GM19239 (cell line): ENCODE measurements at places on chromosomes 12 and 14.
A peak's percentile ranks its signal among the peaks of the same experiment; 100 is the strongest.

- DNase-seq: no peak
Observed at GRCh38 chr12:13039328-13039956, 4.7 kb upstream of the FAM234B start.

DNA sequence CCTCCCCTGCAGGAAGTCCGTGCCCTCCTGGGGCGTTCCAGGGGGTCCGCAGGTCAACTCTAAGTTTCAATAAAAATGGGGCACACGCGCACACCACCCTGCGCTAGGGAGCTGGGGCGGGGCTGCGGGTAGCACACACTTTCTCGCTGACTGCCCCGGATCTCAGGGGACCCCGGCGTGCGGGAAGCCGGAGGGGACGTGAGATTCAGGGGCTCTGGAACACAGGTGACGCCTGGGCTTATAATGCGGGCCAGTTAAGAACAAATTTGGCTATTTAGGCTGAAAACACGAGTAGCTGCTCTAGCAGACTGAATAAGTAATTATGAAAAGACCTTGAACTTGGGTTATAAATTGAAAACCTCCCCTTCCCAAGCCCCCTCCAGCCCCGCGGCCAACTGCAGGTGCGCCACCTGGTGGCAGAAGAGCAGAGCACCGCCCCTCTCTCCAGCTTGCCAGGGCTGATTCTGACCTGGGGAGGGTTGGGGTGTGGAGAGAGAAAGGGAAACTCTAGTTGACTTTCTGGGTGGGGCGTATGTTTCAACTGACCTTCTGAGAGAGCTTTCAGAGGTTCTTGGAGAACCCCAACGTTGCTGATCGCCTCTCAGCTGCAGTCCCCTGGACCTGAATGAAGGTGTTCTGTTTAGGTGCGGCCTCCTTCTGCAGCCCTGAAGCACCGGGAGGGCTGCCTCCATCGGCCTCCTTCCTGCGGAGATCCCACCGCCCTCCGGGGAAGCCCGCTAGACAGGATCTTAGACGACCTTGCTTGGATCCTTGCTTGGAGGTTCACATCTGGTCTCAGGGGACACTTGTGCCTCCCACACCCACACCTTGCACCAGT lies 118.4 kb upstream of the EVL start:
- DNase-seq: peak; percentile 66

DNA sequence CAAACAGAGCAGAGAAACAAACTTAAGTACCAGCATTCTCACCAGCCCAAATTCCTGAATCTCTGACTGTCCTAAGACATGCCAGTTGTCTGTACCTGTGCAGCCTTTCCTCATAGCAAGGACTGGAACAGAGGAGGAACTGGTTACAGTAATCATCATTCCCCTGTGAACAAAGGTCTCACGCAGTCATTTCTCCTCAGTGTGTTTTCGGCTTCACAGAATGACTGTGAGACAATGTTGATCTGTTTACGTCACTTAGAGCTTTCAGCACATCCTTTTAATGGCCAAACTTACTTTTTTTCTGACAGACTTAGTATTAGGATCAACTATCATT lies 169.0 kb downstream of the FBXL14 start:
- DNase-seq: no peak

DNA sequence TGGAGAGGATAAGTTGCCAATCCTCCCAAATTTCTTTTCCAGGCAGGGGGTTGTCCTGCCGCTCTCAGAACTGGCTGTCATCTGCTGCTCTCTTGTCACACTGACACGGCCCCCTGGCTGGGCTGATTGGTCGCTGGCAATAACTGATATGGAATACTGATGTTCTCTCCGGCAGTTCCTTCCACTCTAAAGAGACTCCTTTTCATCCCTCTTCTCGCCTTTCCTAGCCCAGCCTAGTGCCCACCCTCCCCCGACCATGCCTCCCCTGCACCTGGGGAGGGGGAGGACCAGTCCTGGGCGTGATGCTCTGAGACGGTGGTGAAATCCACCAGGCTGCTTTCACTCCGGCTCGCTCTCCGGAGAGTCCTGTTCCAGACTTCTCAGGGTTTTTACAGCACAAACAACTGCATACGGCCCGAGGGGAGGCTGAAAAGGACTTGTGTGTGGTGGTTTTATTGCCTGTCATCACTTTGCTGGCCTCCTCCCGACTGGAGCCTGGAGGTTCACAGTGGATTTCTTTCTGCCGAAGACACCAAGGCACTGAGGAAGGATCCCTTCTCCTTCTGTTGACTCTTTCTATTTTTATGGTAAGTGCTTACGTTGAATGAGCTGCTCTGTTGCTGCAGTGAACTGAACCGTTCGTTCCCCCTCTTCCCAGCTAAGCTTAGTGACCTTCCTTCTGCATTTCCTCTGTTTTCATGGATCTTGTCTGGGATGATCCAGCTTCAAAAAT lies at the start of gene ANO4:
ANO4 (plus strand) TSS at position 336 of the 733 bp plus-strand sequence. CDS start 107,010 bp downstream, outside the sequence.
- no peak for DNase-seq

DNA sequence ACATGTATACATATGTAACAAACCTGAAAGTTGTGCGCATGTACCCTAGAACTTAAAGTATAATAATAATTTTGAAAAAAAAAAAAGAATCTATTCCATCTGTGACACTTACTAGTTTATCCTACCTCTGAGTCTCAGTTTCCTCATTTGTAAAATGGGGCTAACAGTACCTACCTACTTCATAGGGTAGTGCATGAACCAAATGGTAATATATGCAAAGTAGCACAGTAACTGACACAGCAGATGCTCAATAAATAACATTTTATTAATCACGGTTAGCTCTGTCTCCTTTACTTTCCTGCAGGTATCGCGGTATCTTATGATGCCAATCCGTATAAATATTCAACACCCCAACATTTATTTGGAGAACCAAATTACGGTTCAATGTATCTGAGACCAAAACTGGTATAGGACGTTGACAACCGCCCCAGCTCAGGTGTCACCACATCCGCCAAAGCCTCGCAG lies 703 bp downstream of the TMED10 start:
- DNase-seq: no peak

DNA sequence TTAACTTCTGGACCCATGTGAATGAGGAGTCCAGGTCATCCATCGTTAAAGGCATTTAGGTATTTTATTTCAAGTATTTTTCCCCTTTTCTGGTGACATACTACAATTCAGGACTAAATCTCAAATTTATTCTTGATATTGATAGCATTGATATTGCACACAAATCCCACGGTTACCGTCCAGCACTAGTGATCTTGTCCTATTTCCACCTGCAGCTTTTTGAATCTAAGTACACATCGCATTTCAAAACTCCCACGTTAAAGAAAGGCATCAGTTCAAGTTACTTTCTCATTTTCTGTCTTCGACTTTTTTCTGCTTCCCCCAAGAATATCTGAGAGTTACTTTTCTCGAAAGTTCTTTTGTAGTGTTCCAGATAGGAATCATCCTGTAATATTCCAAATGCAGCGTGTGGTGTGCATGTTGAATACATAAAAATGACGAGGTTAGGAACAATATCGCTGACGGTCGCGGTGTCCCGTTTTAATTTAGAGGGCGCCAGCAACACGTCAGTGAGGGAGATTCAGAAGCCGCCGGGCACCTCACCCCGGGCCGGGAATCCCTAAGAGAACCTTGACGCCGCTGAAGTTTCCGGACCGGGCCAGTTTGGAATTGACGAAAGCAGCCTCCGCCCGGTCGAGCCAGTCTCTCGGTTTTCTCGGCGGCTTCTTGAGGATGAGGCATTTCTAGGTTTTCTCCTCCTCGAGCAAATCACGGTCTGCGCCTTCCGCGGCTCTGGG lies 569 bp upstream of the RGS6 start:
- no peak for DNase-seq

GRCh38 chr14:105138021-105138541 lies 30.5 kb downstream of the JAG2 start:
- no peak for DNase-seq

DNA sequence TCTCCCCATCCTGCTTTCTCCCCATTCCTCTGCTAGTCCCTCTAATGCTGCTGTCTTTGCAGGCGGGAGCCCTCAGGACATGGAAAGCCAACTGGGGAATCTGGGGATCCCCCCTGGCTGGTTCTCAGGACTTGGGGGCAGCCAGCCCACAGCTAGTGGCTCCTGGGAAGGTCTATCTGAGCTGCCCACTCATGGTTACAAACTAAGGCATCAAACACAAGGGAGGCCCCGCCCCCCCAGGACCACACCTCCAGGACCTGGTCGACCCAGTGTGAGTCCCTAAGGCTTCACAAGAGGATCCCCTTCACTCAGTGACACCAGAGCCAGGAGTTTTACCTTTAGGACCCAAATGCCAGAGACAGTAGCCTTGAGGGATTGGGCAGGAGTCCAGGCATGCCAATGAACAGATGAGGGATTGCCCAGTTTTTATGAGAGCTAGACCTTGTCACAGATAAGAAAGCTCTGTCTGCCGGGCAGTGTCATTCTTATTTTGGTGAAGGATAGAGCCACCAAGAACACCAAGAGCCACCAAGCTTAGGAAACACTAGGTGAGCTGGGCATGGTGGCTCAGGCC lies 8.0 kb upstream of the CPNE6 start:
- no peak for DNase-seq

- DNase-seq: no peak
Observed at GRCh38 chr12:122584177-122584863, 57.3 kb downstream of the KNTC1 start.

DNA sequence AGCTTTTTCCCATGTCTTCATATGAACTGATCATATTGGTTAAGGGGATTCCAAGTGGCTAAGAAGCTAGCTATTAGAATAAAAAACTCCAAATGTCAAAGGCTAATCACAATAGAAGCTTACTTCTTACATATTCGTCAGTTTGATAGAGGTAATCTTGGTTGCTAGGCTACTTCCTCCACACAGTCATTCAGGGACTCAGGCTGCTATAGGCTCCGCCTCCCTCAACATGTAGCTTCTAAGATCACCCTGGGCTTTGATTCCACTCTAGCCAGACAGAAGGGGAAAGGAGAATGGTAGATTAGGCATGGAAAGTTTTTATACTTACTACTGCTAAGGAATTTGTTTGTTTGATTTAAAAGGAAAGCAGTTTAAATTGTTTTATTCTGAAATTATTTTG lies 207.9 kb downstream of the EFCAB11 start:
- DNase-seq: no peak

DNA sequence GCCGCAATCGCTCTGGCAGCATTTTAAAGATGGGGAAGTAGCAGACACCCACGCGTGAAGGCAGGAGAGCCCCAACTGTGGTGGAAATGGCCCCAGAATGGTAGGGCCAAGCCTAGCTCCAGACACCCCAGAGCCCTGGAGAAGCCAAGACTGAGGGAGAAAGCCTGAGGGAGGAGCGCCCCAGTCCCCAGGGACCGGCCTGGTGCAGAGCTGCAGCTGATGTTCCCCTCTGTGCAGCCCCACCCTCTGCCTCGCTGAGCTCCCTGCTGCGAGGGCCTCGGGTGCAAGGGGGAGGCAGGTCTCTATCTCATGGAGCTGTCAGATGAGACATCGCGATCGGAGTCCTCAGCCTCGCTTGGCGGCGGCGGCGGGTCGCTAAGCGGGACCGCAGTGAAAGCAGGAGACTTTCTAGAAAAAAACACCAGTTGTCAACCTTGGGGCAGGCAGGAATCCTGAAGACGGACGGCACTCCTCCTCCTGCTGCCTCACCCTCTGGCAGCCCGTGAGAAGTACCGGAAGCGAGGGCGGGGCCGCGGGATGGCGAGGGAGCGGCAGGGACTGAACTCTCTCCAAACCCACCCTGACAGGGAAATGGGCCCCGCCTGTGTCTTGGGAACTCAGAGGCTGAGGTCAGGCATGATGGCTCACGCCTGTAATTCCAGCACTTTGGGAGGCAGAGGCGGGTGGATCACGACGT lies 6.0 kb downstream of the GAPDH start:
- no peak for DNase-seq

GRCh38 chr14:50045039-50045711 lies 71.2 kb downstream of the VCPKMT start:
- DNase-seq: peak; percentile 61
